ENCODE measurements at places on chromosomes 16 and 17.
A peak's percentile ranks its signal among the peaks of the same experiment; 100 is the strongest.

- DNase-seq, result no peak
These were observed 278.9 kb downstream of the SNX29 start for GRCh38 chr16:12255473-12255872.

DNA sequence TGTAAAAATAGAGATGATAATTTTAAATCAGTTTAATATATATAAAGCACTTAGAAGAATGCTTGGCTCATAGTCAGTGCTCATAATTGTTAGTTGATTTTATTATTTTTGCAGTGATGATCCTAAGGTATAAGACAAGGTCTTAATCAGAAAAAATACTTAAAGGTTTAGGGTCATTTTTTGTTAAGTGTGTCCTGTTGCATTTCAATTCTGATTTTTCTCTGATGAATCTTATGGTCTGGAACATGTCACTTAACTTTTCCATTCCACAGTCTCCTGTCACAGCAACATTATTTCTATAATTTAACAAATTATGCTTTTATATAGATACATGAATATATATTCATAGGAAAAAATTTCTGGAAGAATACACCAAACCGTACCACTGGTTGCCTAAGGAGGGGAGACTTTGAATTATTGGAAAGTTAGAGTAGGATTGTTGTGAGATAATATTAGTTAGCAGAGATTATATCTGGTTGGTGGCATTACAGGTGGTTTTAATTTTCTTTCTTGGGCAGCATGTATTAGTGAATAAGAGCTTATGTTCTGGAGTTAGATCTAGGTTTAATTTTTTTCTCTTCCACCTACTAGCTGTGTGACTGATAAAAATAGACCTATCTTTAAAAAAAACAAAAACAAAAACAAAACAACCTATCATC lies 188.7 kb downstream of the TANC2 start:
- DNase-seq, result peak; percentile 9

DNA sequence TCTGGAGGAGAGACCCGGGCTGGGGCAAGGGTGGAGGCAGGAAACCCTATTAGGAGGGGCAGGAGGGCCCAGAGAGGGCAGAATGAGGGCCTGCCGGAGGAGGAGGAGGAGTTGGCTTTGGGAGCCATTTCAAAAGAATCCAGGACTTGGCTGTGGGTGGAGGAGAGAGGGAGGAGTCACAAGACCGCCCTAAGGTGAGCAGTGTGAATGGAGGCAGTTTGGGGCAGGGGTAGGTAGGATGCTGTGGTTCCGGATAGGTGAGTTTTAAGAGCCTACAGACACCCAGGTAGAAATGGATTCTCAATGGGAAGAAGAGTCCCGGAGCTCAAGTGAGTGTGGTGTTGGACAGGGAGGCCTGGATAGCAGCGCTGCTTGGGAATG lies 80.3 kb downstream of the ARHGAP23 start:
- DNase-seq, result no peak

GRCh38 chr17:51957786-51958185 lies 200.7 kb downstream of the CA10 start:
- DNase-seq, result no peak

GRCh38 chr16:1791256-1791942 lies 2.1 kb downstream of the IGFALS start:
- no peak for DNase-seq

- DNase-seq, result no peak
These were observed 66.0 kb downstream of the CDK12 start for GRCh38 chr17:39527220-39527813.

DNA sequence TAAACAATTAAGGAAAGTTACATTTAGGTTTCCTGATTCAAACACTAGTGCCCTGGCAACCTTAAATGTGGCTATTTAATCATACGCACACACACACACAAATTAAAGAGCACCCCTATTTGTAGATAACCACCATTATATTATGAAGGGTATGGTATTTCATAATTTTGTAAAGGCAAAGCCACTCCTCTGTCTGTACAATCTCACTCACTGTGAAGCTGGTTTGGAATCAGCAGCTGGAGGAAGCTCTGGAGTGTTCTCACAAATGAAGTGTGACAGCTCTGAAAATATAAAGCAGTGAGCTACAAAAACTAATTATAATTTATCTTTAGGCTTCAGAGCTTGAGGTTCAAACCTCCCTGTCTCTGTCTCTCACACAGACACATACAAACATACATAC lies 57.9 kb upstream of the KCNJ16 start:
- no peak for DNase-seq

- DNase-seq, result peak; percentile 66
These were observed 512 bp downstream of the AKAP1 start for GRCh38 chr17:57085448-57086068.

DNA sequence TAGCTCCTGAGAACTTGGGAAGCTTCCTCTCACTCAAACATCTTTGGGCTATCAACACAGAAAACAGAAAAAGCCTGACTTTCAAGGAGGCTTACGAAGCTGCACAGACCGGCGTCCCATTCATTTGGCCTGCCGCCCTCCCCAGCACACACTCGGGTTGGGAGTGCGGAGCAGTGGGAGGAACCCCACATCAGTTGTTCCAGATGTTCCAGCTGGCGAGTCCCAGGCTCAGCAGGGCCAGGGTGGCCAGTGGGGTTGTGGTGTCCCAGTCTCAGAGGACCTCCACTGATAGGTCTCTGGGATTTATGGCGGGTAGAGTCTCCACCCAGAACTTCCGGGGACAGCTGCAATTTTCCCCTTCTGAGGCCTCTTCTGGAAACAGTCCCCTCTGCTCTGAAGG lies 43.1 kb upstream of the DLX4 start:
- DNase-seq, result no peak

- DNase-seq, result peak; percentile 11
These were observed 195.3 kb upstream of the RPL38 start for GRCh38 chr17:74008196-74008595.

GRCh38 chr16:3677994-3678393 lies 23.5 kb downstream of the DNASE1 start:
- no peak for DNase-seq

DNA sequence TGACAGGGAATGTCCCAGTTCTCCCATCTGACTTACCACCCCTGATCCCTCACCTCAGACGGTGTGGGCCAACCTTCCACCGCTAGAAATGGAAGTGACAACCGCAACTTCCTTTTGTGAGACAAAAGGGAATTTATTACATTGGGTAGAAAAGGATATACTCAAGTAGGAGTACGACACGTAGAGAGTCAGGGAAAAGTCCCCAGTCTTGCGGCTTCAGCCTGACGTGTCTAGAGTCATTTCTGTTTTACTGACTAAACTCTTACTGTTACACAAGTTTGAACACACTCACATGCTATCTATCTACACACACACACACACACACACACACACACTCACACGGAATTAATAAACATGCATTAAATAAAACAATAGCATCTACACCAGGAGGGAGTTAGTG lies 178.9 kb downstream of the COPRS start:
- no peak for DNase-seq

DNA sequence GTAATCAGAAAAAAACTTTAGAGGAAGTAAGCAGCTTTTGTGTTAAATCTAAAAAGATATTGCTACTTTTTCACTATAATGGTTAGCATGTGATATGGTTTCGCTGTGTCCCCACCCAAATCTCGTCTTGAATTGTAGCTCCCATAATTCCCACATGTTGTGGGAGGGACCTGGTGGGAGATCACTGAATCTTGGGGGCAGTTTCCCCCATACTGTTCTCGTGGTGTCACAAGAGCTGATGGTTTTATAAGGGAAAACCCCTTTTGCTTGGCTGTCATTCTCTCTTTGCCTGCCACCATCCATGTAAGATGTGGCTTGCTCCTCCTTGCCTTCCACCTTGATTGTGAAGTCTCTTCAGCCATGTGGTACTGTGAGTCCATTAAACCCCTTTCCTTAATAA lies 117.1 kb downstream of the KCNJ2 start:
- no peak for DNase-seq

GRCh38 chr17:7295230-7296180 lies 1.1 kb upstream of the YBX2 start:
- DNase-seq, result no peak

DNA sequence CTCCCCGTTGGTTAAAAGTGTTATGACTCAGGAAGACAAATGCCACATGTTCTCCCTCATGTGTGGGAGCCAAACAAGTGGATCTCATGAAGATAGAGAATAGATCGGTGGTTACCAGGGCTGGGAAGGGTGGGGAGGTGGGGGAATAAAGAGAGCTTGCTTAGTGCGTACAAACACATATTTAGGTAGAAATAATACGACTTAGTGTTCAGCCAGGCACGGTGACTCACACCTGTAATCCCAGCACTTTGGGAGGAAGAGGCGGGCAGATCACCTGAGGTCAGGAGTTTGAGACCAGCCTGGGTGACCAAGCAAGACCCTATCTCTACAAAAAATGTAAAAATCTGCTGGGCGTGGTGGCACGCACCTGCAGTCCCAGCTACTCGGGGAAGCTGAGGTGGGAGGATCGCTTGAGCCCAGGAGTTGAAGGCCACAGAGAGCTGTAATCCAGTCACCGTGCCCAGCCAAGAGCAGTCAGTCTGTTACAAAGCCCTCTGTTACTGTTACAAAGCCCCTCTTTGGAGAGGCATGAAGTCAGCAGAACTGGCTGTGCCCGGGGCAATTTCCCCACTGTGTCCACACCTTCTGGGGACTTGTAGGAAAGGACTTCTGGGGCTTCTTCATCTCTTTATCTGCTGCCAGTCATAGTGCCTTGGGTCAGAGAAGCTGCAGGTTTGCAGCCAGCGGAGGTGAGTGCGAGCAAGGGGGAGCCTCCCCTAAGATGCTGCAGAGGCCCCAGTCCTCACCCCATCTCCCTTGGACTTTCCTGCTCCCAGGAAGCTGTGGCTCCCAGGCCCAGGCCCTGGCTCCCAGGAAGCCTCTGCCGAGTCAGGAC lies 4.3 kb upstream of the ALDH3A1 start:
- no peak for DNase-seq

DNA sequence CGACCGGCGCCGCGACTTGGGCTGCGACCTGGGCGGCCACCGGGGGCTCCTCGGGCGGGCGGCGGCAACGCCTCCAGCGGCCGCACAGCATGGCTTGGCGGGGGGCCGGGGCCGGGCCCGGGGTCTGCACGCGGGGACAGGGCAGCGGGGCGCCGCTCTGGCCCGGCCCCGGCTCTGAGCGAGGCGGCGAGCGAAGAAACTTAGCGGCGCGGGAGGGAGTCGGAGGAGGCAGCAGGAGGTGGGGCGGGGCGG lies at the start of gene PLCD3:
TSS of gene PLCD3 (minus strand) at position 196 of the 252 bp plus-strand sequence. CDS start at position 91, 105 bp downstream.
- DNase-seq, result no peak

GRCh38 chr16:30185683-30186421 lies 2.5 kb downstream of the CORO1A start:
- no peak for DNase-seq

DNA sequence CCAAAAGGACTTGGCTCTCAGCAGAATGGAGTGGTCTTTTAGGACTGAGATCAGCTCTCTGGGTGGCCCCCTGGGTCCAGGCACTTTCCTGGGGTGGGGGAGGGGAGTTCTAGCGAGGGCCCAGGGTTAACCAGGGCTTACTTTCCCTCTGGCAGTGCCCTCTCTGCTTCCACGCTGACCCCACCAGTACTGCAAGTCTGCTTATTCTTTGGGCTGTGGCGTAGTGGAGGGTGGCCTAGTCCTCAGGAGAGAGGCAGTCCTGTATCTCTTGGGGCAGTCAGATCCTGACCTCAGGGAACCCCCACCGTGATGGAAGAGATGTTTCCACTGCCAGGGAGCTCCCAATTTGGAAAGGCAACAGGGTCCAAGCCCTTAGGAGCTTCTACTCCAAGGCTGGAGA lies 79.4 kb downstream of the CCDC182 start:
- DNase-seq, result no peak

DNA sequence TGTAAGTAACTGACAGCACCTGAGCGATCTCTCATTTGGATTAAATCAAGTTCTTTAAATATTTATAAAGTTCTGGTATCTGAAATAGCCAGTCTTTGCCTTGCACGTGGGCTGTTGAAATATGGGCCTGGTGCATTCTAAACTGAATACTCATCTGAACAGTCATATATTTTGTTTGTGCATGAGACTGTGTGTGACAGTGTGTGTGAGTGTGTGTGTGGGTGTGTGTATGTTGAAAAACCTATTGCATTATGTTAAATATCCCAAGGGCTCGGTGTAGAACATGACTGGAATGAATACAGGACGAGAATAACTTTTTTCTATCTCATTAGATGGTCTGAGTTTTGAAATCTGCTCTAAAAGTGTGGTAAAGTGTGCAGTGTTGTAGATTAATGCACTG lies 82.4 kb upstream of the TOX3 start:
- DNase-seq, result no peak

DNA sequence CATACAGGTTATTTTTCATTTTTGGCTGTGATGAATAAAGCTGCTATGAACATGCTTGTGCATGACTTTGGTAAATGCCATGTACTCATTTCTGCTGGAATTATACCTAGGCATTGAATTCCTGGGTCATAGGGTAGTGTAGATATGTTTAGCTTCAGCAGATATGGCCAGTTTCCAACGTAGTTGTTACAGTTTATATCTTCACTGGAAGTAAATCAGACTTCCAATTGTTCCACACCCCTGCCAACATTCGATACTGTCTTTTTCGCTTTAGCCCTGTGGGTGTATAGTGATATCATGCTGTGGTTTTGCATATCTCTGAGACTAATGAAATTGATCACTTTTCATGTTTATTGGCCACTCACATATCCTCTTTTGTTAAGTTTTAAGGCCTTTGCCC lies 50.4 kb downstream of the ARHGAP27 start:
- DNase-seq, result no peak

- DNase-seq, result no peak
These were observed 11.3 kb upstream of the MLLT6 start for GRCh38 chr17:38693700-38694329.

GRCh38 chr16:73846356-73846755 lies 450.3 kb upstream of the PSMD7 start:
- no peak for DNase-seq

- DNase-seq, result no peak
These were observed 3.3 kb upstream of the VAC14 start for GRCh38 chr16:70804153-70804733.

- DNase-seq, result peak; percentile 69
These were observed 26.6 kb downstream of the PEMT start for GRCh38 chr17:17564896-17565295.

DNA sequence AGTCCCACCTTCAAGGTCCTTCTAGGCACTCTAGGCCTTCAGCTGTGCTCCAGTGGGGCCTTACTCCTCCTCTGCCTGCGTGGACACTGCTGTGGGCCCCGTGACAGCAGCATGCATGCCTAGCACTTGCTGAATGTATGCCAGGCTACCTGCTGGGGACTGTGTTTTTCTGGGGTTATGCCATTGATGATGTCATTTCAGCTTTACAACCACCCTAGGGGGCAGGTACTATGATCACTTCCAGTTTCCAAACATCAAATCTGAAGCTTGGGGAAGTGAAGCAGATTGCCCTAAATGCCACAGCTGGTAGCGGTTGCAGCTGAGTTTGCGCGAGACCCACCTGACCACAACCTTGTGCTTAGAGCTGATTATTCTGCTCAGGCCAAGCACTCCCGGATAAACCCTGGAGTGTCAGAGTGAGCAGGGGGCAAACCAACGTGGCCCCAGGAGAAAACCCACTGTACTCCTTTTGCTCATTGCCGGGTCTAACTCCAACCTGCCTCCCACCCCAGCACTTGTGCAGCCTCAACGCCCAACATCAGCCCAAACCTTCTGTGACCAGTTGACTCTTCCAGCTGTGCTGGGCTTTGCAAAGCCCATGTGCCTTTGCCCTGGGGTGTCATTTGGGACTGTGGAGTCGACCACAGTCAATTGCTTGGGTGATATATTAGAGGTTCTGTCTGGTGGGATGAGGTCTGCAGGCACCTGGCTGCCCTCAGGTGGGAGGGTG lies 168.4 kb downstream of the ENGASE start:
- DNase-seq, result no peak

GRCh38 chr17:77287432-77288068 lies 146.8 kb downstream of the SEC14L1 start:
- peak; percentile 72 for DNase-seq

- DNase-seq, result no peak
These were observed 18.3 kb upstream of the CCL5 start for GRCh38 chr17:35898283-35899070.

GRCh38 chr17:18309202-18309601 lies 5.6 kb downstream of the TOP3A start:
- no peak for DNase-seq

Data from SK-N-DZ (cell line).